ENCODE measurements at places on chromosomes 5 and 9.

- DNase-seq: peak; percentile 23
Measured at GRCh38 chr9:33264003-33264472, 470 bp downstream of the BAG1 start.

DNA sequence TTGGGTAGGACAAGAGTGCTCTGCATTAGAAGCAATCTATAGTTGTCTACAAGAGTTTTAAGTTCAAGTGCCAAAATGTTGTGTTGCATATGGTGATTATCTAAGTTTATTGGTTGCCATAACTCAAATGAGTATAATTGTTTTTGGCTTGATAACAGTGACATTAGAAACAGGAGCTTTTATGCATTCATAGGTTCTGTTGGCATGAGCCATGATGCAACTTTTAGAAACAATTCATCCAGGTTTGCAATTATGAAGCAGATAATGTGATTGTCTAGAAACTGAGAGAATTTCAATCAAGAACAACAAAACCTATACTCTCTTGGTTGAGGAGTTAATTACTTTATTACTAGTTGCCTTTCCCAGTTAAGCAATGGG is 137.0 kb downstream of the PBX3 start:
- no peak for DNase-seq

GRCh38 chr9:113788616-113789330 is 87.3 kb upstream of the ZNF618 start:
- no peak for DNase-seq

GRCh38 chr5:104431002-104431620 is 868.5 kb upstream of the NUDT12 start:
- no peak for DNase-seq

DNA sequence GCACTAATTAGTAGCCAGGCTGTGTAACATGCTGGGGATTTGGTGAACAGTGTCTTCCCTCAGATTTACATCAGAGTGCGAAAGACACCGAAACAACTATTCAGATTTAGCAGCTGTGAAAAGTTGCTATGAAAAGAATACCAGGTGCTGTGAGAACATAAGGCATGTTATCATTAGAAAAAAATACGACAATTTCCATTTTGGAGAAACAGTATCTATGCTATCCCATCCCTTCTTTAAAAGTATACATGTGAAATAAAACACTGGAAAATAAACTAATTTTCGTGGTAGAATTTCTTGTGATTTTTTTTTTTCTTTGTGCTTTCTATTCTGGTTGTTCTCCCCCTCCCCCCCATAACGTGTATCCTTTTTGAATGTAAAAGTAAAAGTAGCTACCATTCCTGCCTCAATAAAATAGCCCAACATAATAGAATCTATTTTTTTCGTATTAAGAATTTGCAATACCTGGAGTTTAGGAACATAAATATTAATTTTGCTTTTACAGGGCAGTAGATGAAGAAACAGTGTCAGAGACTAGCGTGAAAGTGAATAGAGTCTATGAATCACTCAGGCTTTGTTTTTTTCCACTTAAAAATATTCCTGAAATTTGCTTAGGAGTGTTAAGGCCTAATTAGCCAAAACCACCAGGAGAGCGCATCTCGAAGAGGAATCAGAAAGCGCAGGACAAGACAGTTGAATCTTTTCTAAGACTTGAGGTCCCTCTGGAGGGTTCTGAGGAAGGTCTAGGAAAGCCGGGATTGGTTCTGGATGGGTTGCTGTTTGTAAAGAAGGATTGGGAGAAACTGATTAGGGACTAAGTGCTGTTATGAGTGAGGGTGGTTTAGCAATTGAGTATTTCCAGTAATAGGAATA is 813 bp upstream of the SLU7 start:
- DNase-seq: no peak

DNA sequence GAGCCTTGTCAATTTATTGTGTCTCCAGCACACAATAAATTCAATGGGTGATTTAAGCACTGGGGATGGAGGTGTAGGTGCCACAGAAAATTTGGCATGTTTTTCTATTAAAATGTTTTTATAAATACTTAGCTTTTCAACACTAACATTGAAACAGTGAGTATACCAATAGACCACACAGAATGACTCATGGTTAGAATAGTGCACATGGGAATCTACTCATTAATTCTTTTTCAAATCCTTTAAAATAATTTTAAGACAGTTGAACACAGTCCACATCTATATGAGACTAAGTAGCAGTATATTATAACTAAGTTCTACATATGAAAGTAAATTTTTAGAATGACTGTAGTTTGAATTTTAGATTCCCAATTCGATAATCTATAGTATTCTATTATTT is 67.1 kb downstream of the LNPEP start:
- no peak for DNase-seq

GRCh38 chr5:132877938-132878337 is 4.5 kb downstream of the LEAP2 start:
- no peak for DNase-seq

- DNase-seq: no peak
Measured at GRCh38 chr5:135335031-135335828, 63.8 kb downstream of the MACROH2A1 start.

Data from activated T-cell treated with anti-CD3 and anti-CD28 coated beads for 24 hours (primary cell).